ENCODE measurements at places on chromosomes 2 and 18.

- no peak for DNase-seq
Measured at GRCh38 chr2:126885751-126886210, 12.9 kb upstream of the TEX51 start.

- peak; percentile 57 for DNase-seq
Measured at GRCh38 chr18:45384137-45384961, 230.9 kb upstream of the SLC14A2 start.

- peak; percentile 59 for DNase-seq
Measured at GRCh38 chr2:65130664-65131175, 814 bp upstream of the RAB1A start.

DNA sequence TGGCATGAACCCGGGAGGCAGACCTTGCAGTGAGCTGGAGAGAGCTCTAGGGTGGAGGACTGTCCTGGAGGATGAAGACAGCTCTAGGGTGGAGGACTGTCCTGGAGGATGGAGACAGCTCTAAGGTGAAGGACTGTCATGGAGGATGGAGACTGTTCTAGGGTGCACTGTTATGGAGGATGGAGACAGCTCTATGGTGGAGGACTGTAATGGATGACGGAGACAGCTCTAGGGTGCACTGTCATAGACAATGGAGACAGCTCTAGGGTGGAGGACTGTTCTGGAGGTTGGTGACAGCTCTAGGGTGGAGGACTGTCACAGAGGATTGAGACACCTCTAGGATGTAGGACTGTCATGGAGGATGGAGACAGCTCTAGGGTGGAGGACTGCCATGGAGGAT, 21.1 kb upstream of the KCNG2 start:
- no peak for DNase-seq

DNA sequence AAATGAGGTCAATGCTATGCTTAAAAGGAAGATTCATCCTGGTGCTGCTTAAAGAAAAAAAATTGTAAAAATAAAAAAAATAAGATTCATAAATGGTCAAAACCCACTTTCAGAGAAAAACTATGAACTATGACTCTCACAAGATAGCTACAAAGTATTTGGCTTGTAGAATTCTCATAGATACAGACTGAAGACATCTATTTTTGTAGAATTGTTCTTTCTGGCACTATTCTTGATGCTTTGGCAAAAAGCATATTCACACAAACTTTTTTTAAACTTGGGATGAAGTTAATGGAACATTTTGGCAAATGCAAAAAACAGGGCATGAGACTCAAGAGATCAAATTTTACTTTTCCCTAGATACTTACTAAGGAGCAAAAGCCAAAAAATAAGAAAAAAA, 12.5 kb upstream of the ANKRD29 start:
- DNase-seq: no peak

DNA sequence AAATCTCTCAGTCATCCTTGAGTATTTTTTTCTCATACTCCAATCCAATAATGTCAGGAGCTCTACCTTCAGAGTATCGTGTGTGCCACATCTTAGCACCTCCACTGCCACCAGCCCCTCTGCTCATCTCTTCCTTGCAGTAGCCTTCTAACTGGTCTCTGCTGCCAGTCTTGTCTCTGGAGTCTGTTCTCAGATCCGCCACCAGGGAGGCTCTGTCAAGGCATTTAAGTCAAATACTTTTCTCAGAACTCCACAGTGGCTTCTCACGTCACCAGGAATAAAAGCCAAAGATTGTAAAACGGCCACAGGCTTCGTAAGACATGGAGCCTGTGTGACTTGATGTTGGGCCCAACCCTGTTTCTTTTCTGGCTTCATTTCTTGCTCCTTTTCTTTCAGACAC, 7.1 kb downstream of the UNC50 start:
- DNase-seq: no peak

- peak; percentile 40 for DNase-seq
Measured at GRCh38 chr18:28208268-28208667, 31.3 kb upstream of the CDH2 start.

DNA sequence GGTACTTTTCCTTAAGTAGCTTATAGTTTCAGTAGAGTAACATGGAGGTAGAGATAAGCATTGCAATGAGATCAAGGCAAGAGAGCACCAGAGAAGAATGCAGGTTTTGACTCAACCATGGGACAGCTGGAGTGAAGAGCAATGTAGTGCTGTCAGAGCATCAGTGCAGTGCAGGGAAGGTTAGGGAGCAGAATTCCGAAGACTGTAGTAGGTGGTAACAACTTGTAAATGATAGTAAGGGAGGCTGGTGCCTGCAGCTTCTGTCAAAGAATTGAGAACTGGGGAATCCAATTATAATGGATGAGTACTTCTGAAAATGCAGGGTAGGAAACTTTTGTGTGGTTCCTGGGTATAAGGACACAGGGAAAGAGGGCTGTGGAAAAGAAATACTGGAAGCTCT, 183.2 kb downstream of the KCNS3 start:
- DNase-seq: no peak

GRCh38 chr18:58796220-58796619, 68.5 kb upstream of the ZNF532 start:
- no peak for DNase-seq

GRCh38 chr2:66301767-66302140, 133.2 kb upstream of the MEIS1 start:
- no peak for DNase-seq

DNA sequence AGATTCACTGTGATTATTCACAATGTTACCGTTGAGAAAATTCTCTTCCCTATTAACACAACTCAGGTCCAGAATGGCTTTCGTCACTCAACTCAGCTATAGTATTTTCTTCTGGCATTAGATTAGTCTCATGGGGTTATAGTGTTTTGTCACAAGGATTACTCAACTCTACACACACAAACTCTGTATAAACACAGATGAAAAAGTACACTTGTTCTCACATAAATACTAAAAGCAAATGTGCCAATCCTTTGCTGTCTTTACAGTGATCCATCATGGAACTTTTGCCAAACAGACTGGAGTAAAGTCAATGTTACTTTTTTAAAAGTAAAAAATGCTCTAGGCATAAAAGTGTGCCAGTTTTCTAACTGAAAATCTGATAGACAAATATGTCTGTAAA, 267.6 kb downstream of the RBM43 start:
- DNase-seq: no peak

GRCh38 chr2:46663614-46664013, 184.2 kb downstream of the TMEM247 start:
- DNase-seq: no peak

GRCh38 chr2:8412586-8412985, 269.3 kb upstream of the ID2 start:
- DNase-seq: no peak

- no peak for DNase-seq
Measured at GRCh38 chr2:100008956-100009355, 133.4 kb downstream of the AFF3 start.

DNA sequence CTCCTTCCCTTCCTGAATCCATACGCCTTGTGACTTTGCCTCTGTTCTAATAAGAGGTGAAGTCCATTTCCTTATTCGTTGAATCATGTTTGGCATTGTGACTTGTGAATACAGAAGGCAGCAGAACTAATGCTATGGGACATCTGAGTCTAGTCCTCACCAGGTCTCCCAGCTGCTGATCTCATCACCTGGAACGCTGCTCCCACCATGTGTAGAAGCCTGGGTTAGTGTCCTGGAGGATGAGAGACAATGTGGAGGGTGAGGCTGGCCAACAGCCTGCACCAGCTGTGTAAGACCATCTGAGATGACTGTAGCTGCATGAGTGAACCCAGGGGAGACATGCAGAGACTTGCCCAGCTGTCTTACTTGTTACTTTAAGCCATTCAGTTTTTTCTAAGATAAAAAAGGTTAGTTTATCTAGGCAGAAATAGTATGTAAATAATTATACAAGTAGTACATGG, 3.5 kb upstream of the HAAO start:
- no peak for DNase-seq

DNA sequence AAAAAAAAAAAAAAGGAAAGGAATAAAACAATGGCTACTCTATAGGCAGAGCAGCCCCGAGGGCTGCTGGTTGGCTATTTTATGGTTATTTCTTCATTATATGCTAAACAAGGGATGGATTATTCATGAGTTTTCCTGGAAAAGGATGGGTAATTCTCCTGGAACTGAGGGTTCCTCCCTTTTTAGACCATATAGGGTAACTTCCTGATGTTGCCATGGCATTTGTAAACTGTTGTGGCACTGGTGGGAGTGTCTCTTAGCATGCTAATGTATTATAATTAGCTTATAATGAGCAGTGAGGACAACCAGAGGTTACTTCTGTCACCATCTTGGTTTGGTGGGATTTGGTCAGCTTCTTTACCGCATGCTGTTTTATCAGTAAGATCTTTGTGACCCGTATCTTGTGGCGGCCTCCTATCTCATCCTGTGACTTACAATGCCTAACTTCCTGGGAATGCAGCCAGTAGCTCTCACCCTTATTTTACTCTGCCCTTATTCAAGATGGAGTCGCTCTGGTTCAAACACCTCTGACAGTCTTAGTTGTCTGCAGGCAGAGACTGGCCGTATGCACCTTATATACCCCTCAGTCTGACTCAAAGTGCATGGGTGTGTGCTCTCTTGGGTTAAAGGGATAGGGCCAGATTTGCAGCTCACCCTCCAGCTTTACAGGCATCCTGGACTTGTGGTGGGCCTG, 57.7 kb downstream of the HAUS1 start:
- DNase-seq: no peak

DNA sequence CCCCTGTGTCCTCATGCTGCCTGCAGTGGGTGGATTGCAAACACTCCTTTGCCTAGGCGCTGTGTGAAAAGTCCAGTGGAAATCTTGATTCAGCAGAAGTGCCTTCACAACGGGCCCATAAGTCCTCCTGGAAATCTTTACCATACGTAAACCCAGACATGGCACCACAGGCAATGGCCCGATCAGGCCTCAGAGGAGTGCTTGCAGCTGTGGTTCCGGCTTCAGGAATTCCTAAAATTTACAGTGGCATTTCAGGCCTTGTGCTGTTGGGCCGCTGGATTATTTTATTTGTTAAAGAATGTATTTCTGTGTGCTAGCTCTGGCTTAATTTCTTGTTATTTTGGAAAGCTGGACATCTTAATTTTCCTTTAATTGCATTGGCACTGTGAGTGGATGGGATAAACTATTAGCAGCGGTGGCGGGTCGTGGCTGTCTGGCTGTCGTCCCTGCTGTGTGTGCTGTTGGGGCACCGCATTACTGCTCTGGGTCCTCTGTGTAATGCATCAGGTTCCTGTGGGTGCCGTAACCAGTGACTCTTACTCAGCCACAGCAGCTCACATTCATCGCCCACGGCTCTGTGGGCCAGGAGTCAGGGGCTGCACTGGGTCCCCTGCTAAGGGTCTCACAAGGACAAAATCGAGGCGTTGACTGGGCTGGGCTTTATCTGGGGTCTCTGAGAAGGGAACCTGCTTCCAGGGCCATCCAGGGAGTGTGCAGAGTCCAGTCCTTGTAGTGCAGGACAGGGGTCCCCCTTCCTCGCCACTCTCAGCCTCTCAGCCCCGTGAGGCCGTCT, 73.1 kb downstream of the RTP5 start:
- DNase-seq: no peak

DNA sequence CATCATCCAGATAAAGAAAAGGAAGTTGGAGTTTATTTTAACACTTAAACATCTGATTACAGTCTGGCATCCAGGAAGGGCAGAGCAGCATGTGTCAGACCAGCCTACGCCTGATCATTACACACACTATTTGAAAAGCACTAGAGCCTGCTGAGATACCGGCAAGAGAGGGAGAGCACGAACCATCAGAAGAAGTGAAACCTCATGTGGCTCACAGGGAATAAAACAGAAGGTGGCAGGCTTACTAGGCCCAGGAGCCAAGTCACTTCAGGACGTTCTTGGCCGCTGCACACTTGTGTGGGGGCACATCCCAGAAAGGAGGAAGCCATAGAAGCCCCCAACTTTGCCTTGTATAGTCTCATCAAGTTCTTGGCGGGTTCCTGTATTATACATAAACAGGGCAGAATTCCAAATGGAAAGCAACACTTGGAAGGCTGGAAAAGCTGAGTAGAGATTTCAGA, 105.5 kb downstream of the UGGT1 start:
- DNase-seq: no peak

DNA sequence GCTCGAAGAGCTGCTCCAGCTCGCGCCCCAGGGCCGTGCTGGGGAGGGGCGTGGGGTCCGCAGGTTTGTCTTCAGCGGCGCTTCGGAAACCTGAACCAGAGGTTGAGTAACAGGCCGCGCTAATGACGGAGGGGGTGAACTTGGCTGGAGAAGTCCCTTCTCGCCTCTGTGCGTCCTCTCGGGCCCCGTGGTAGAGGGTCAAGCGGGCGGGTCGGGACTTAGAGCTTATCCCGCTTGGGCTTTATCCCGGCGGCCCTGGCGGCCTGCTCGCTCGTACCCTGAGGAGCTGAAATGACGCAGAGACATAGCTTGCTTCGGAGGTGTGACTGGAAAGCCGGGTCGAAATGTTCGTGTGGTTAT, 479 bp downstream of the RNMT start:
- DNase-seq: no peak
